Kidney glomerular epithelial cell (primary cell): ENCODE measurements at places on chromosomes 2 and 18.

- DNase-seq, result no peak
Observed at GRCh38 chr2:241612156-241613016, 24.6 kb downstream of the THAP4 start.

- DNase-seq, result no peak
Observed at GRCh38 chr18:47528343-47528742, 276.9 kb upstream of the SKOR2 start.

DNA sequence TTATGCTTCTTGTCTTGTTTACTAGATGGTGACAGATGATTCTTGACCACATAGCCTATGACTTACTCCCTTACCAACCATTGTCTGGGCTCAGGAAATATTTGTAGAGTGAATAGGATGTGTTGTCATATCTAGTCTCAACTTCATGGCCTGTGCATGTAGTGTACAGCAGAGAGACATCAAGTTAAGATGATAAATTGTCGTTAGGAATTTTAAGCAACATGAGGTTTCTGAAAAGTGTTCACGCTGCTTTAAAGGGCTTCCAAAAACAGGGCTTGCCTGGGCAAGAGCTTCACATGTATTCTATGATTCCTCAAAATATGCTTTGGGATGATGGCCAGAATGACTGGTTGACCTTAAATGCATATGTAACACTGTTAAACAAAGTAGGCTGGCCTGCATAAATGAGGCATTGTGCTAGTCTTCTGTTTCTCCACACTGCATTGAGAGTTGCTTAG is 424.0 kb downstream of the RND3 start:
- DNase-seq, result peak; percentile 2

GRCh38 chr2:45028276-45028675 is 19.0 kb upstream of the SIX2 start:
- DNase-seq, result peak; percentile 46
